ENCODE measurements at places on chromosomes 2 and 18. TPM values are rescaled to one million over a fixed set of nuclear protein-coding genes. Genes with fewer than 3 reads are reported as not detected.
A peak's percentile ranks its signal among the peaks of the same experiment; 100 is the strongest.

GRCh38 chr2:164430166-164430783 lies 191.0 kb downstream of the GRB14 start:
- no peak overlapping the region for H3K27ac ChIP-seq
- H3K36me3 ChIP-seq = no peaks in the 10 kb centered on the region
- H3K4me3 ChIP-seq = no peak overlapping the region
- no peaks in the 10 kb centered on the region for H3K27me3 ChIP-seq
- DNase-seq = no peak

GRCh38 chr2:67663776-67664175 lies 266.6 kb downstream of the ETAA1 start:
- no peaks in the 10 kb centered on the region for H3K27me3 ChIP-seq
- H3K36me3 ChIP-seq = no peaks in the 10 kb centered on the region
- H3K4me3 ChIP-seq = no peak overlapping the region
- peak overlapping the region; percentile 80 for H3K27ac ChIP-seq

VSNL1 gene
- total RNA-seq = not detected

CEBPZ gene
- 52.9 TPM for total RNA-seq

NDUFAF7 gene
- 79.9 TPM for total RNA-seq

Measured in stomach (tissue), 19 donors.